ENCODE measurements at places on chromosomes 4 and X.

DNA sequence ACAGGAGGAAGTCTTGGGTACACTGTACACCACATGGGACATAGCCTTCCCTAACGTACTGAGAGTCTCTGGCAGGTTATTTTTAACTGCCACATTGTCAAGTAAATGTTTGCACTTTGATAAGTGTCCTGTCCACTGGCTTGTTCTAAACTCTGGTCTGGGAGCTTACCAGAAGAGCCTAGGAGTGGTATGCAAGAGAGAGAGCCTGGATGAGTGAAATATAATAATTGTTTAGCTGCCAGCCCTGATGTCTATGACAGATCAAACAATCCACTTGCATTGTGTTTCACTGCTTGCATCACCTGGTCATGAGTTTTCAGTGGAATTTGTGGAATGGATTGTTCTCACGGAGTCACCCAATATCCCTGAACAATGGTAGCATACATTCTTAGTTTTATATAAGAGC, 91.6 kb downstream of the SHROOM3 start:
- DNase-seq: no peak

- no peak for DNase-seq
These were observed 113.3 kb upstream of the SHISA3 start for GRCh38 chr4:42284030-42284429.

DNA sequence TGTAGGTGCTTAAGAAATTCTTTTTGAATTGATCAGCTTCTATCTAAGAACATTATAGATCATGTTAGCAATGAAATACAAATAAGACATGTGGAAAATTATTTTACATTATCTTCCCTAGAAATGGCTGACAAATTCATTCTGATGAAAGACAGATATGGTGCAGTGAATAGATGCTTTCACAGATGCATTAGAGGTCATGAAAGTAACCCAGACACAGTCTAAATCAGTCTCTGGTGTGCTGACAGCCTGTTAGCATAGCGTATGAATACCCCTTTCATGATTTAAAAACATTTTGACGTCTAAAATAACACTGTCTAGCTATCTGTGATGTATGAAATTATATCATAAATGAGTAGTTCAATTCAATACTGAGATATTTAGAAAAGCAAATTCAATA, 180.9 kb downstream of the UNC5C start:
- no peak for DNase-seq

- DNase-seq: no peak
These were observed 57.3 kb upstream of the TCEAL2 start for GRCh38 chrX:102067966-102068723.

GRCh38 chr4:186739802-186740434, 16.3 kb upstream of the FAT1 start:
- no peak for DNase-seq

- no peak for DNase-seq
These were observed 39.9 kb upstream of the MXD4 start for GRCh38 chr4:2301806-2302205.

GRCh38 chr4:65737672-65738071, 67.4 kb upstream of the EPHA5 start:
- no peak for DNase-seq

DNA sequence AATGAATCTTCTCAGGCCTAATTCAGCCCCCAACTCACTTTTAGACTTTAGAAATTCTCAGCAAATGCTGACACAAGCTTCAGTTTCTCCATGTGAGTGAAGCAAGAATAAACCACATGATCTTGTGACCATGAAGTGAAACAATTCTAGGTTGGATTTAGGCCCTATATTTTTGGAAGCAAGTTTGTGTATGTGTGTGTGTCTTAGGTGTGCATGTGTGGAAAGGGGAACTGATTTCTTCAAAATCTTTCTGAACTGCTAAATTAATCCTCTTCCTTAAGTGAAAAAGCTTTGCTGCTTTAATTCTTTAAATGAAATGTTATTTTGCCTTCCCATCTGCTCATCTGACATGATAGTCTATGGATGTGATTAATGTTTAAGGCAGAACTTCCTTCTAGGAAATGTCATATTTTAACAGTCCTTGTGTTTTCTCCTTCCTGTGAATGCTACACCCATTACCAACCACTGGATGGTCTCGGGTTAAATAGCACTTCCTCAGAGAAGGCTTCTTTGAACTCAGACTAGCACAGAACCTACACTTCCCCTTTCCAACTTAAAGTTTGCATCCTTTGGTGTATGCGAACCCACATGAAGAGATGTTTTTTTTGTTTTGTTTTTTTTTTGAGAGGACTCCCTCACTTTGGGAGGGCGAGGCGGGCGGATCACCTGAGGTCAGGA, 1.2 kb upstream of the TMEM144 start:
- no peak for DNase-seq

DNA sequence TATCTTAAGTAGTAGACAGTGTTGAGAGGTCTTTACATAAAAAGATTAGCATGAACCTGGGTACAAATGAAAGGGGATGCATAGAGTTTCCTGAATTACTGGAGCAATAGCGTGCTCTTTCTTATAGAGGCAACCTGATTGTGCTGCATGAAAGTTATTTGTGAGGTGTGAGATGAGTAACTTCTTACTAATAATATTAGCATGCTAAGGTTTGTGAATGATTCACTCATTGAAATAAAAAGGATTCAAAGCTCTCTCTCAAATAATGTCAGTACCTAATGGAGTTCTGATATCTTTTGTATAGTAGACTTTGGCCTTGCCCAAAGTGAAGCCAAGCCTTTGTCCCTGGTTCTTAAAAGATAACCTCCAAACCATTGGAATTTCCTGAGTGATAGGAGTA, 131.0 kb upstream of the CXXC4 start:
- no peak for DNase-seq

DNA sequence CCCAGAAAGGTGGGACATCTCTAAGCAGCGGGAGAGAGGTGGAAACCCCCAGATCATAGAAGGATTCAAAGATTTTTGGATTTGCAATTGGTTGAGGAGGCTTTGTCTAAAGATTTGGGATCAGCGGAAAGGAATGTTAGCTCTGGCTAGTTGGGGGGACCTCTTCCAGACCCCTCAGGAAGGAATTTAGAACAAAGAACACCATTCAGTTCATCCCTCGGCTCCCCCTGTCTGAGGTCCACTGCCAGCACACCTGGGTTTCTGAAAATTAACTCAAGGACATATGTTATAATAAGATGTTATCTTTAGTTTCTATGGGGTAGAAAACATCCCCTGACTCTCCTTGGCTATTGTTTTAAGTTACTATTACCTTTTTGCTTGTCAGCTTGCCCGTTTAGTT, 163.6 kb downstream of the CEP135 start:
- DNase-seq: no peak

GRCh38 chr4:189304809-189305208, 635.9 kb upstream of the FRG1 start:
- DNase-seq: no peak

DNA sequence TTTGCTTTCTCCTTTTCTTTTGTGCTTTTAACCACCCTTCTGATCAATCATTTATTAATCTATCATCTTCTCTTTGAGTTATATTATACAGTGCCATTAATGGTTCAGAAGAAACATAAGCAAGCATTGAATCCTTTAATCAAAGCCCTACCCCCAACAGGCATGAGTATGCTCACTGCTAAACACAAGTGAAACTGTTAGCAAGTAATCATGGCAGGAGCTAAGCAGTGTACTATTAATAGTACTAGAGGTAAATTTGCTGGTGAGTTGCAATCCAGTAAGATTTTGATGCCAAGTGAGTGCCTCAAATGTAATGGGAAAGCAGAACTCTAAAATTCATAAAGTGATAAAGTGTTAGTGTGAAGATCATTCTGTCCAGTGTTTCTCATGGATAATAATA, 57.2 kb downstream of the FNIP2 start:
- no peak for DNase-seq

GRCh38 chr4:33837043-33837838, 2407.1 kb downstream of the ARAP2 start:
- DNase-seq: no peak

DNA sequence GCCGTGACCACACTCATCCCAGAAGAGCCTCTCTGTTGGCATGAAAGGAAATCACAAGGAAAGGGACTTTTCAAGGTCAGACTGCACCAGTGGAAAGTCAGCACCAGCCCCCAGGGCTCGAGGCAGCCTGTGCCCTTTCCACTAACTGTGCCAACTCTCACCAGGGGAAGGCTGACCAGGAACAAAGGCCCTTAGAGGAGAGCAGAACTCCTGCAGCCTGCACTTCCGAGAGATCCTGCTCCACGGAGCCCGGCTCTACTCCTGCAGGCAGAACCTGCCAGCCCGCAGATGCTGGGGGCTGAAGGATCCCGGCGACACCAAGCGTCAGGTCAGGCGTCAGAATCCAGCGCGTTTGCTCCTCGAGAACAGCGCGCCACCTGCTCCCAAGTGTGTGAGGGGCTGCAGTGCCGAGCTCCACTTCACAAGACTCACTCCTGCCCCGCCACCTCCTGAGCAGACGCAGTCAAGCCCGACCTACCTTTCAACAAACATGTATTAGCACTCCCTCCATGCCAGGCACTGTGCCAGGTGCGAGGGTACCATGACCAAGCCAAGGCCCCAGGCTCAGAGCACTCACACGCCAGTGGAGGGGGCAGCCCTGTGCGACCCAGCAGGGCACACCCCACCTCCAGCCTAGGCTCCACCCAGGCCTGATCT, 13.6 kb upstream of the HELT start:
- DNase-seq: no peak

GRCh38 chr4:12861422-12861821, 622.7 kb downstream of the RAB28 start:
- DNase-seq: no peak

- DNase-seq: no peak
These were observed 10.1 kb downstream of the REELD1 start for GRCh38 chr4:146224326-146224966.

- DNase-seq: no peak
These were observed 16.4 kb downstream of the PSAPL1 start for GRCh38 chr4:7418131-7418943.

GRCh38 chr4:176957353-176958118, 164.8 kb upstream of the VEGFC start:
- no peak for DNase-seq

- DNase-seq: no peak
These were observed 135.3 kb upstream of the VCX2 start for GRCh38 chrX:8306291-8306925.

GRCh38 chrX:108064613-108065012, 19.7 kb downstream of the VSIG1 start:
- DNase-seq: no peak

- no peak for DNase-seq
These were observed 69.6 kb downstream of the SPANXN4 start for GRCh38 chrX:143095321-143095720.

- DNase-seq: no peak
These were observed 24.8 kb downstream of the ZFYVE28 start for GRCh38 chr4:2393353-2394270.

Data from stimulated activated CD4-positive, alpha-beta T cell treated with anti-CD3 and anti-CD28 coated beads, Interleukin-2, amount 100 ng/mL, for 4 hours (primary cell).